SW 1271 (cell line): ENCODE measurements at places on chromosomes 16 and 17.

- DNase-seq: no peak
Measured at GRCh38 chr17:28384281-28385036, 13.0 kb downstream of the SARM1 start.

GRCh38 chr16:80084163-80084562 is 456.6 kb upstream of the DYNLRB2 start:
- no peak for DNase-seq

DNA sequence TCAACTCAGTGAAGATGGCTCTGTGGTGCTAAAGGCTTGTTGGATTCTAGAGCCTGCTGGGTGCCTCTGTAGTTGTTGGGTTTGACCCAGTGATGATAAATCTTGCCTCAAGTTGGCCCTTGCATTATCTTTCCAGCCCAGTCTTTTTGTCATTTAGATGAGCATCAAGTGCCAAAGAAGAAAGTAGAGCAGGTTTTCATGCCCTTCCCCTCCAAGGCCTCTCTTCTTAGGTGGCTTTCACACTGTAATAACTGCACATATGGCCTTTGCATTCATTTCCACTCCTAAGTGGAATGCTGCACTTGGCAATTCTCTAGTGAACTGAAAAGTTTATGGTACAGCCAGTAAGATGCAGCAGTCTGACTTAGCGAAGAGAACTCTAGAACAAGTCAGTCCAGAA is 165.1 kb downstream of the PHKB start:
- no peak for DNase-seq

DNA sequence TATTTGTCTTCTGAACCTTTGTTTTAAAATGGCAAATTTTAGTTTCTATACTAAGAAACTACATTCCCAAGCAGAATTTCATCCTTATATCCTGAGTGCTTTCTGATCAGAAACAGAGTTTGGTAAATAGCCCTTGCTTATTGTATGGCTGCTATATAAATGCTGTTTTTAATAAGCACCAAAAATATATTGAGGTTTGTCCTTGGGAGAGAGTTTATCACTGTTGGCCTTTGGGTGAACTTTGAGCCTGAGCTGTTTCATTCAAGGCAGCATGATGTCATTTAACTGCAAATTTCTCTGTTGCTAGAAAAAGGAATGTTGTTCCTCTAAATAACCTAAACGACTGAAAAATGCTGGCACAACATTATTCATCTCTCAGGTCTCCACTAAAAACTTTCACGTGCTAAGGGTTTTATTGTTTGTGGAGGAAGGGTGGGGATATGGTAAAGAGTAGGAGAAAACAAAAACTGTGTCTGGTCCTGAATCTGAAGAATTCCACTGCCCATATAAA is 334.3 kb upstream of the TBX2 start:
- DNase-seq: peak; percentile 6

DNA sequence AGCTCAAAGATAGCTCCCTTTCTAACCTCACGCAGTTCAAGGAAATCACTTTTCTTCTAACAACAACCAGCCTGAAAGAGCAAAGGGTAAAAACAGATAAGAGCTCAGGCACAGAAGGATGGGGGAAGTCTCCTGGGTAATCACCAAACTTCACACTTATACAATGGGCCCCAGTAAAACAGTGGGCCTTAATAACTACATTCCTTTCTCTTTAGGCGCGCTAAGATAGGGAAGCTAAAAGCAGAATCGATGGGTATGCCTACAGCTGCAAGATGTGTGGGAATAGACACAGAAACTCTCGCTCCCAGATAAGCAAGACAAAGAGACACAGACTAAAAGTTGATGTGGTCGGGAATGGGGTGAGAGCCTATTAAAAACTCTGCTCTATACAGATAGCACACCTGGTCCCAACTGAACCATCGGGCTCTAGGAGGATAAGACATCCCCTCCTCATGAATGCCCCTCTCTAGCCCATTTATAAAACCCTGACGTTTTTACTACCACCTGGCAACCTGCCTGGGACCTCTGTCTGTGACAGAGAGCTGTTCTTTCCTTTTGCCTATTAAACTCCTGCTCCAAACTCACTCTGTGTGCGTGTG is 826 bp downstream of the LYZL6 start:
- no peak for DNase-seq

GRCh38 chr16:88759245-88759975 is 25.6 kb downstream of the PIEZO1 start:
- no peak for DNase-seq

DNA sequence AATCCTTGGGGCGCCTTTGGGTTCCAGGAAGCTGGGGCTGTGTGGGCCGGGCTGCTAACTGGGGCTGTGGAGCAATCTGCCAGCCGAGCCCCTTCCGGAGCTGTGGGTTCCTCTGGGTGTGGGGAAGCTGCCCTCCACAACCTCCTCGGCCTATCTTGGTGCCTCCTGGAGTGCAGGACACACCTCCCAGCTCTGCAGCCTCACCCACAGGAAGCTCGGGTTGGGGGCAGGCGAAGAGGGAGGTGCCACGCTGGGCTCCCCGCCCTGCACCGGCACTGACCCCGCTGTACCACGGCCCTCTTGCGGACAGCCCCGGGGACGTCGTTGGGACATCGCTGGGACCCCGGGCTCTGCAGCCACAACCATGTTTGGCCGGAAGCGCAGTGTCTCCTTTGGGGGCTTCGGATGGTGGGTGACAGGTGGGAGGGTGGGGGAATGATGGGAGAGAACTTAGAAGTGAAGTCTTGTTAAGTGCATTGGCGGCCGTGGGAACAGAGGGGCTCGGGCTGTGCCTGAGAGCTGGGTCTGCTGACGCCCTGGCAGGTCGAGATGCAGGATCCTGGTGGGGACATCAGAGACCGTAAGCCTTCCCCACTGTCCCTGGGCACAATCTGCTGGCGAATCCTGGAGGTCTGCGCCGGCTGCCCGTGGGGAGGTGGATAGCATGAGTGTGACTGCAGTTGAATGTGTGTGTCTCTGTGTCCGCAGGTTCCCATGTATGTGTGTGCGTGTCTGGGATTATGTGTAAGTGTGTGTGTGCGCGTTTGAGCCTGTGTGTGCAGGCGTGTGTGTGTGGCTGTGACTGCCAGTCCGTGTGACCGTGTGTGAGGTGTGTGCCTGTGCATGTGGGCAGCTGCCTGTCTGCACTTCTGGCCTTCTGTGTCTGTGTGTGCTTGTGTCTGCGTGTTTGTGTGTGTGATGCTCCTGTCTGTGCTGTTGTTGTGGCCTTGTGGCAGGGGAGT is at the start of gene RAP1GAP2:
Gene RAP1GAP2 (plus strand): TSS at position 275 of the 962 bp plus-strand sequence. CDS start 90 bp downstream, at position 365.
- DNase-seq: no peak

DNA sequence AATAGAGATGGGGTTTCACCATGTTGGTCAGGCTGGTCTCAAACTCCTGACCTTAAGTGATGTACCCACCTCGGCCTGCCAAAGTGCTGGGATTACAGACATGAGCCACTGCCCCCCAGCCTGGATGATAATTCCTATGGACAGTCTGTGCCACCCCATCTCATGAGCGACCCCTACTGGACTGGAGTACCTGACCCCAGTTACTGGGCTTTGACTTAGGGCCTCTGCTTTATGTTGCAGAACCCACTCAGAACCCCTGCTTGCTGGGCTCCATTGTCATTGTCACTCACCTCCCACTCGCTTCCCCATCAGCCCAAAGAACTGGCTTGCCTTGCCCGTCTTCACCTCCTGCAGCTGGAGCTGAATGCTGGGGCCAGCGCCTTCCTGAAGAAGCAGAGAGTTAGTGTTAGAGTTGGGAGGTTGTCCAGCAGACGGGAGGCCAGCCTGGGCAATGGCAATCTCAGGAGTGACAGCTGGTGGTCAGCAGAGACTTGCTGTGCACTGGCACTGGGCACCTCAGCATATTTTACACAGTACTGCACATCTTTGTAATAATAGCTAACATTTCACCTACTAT is 4.0 kb downstream of the TAC4 start:
- DNase-seq: no peak

DNA sequence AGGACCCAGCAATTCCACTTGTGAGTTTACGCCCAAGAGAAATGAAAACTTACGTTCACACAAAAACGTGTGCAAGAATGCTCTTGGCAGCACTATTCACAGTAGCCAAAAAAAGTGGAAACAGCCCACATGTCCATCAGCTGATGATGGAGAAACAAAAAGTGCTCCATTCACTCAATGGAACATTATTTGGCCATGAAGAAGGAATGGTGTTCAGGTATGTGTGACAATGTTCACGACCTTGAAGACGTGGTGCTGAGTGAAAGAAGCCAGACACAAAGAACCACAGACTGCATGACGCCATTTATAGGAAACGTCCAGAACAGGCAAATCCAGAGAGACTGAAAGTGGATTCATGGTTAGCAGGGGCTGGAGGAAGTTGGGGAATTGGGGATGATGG is 84.9 kb downstream of the ZDHHC7 start:
- no peak for DNase-seq

GRCh38 chr16:77306075-77306474 is 106.9 kb downstream of the SYCE1L start:
- DNase-seq: no peak

GRCh38 chr16:63365649-63366304 is 1329.5 kb upstream of the CDH8 start:
- DNase-seq: no peak

DNA sequence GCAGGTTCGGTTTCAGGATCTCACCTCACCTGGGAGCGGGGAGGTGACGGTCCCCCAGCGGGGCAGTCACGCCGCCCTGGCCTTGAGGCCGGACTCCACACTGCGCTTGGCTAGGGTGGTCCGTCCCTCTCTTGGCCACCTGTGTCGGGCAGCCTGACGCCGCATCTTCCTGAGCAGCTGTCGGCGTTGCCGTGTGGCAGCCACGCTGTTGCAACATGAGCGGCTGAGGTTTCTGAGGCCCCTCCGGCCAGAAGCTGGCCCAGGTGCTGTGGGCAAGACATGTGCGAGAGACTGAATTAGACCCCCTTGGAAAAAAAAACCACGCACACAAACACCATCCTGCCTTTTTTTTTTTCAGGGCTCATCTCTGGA is 49.2 kb downstream of the IRF8 start:
- no peak for DNase-seq

- peak; percentile 69 for DNase-seq
Measured at GRCh38 chr16:19113577-19114358, at the start of gene ITPRIPL2. Gene ITPRIPL2 (plus strand): TSS chr16:19113964. CDS start chr16:19114462, 498 bp downstream.

- DNase-seq: no peak
Measured at GRCh38 chr16:86965840-86966550, 351.2 kb downstream of the C16orf95 start.

DNA sequence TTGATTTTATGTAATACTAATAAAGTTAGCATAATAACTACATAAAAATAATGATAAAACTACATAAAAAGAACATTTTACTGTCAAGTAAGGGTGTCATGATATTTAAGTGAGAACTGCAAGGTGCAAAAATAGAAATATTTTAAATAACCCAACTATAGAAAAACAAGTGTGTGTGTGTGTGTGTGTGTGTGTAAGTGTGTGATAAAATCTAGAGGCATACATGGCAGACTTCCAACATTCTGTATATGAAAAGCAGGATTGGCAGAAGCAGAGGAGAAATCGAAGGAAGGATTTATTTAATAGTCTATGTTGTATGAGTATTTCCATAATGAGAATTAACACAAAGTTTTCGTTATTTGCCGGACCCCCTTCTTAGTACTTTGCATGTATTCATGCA is 334.1 kb downstream of the KCNJ2 start:
- no peak for DNase-seq

DNA sequence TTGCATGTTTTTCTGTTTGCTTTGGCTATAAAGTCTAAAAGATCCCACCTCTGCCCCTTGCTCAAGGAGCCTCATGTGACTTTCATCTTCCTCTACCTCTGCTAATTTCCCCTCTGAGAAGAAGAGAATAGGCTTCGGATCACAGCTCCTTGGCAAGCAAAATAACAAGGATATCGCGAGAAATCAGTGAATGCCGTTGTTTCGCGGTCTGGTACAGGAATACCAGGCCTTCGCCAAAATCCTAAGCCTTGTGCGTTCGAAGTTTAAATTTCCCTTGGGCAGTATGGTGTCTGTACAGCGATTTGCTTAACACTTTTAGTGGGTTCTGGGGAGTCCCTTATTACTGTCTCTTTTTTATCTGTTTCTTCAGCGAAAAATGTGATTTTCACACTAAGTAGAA is 142.3 kb downstream of the IRF8 start:
- no peak for DNase-seq

DNA sequence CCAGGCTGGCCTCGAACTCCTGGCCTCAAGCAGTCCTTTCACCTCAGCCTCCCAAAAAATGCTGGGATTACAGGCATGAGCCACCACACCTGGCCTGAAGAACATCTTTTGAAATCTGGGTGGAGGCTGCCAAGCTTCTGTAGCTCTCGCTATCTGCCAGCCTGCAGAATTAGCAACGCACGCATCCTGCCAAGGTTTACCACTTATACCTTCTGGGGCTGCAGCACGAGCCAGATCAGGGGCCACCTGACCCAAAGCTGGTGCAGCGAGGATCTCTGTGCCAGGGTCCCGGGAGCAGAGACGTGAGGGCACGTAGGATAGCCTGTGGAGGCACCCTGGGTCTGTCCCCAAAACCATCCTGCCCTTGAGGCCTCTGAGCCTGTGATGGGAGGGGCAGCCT is 22.2 kb downstream of the SLC38A8 start:
- DNase-seq: no peak

GRCh38 chr17:68776451-68776850 is 175.3 kb upstream of the FAM20A start:
- DNase-seq: no peak

GRCh38 chr16:28930652-28931051 is 1.1 kb upstream of the CD19 start:
- DNase-seq: no peak

DNA sequence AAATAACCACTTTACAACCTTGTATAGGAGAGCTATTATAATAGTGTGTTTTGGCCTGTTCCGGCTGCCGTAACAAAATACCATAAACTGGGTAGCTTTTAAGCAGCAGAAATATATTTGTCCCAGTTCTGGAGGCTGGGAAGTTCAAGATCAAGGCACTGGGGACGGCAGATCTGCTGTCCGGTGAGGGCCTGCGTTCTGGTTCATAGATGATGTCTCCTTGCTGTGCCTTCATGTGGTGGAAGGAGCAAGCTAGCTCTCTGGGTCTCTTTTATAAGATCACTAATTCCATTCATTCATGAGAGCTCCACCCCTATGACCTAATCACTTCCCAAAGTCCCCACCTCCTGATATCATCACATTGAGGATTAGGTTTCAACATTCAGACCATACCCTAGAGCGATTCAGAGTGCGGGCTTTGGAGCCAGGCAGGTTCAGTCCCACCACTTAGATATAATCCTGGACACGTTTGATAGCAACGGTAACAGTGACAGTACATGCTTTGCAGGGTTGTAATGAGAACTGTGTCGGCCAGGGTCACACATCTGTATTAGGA is 76.2 kb upstream of the ZFHX3 start:
- no peak for DNase-seq

GRCh38 chr16:24282141-24282540 is 26.0 kb downstream of the CACNG3 start:
- DNase-seq: no peak

DNA sequence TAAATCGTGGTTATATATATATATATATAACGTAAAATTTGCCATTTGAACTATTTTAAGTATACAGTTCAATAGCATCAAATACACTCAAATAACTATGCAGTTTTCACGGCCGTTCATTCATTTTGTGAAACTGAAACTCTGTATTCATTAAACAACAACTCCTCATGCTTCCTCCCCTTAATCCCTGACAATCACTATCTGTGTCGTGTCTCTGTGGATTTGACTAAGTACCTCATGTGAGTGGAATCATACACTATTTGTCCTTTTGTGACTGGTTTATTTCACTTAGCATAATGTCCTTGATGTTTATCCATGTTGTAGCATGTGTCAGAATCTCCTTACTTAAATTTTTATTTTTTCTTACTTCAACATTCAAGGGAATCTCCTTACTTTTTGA is 2.8 kb downstream of the CCL23 start:
- no peak for DNase-seq

GRCh38 chr16:68342620-68343019 is 31.8 kb downstream of the PRMT7 start:
- no peak for DNase-seq

- DNase-seq: no peak
Measured at GRCh38 chr17:82808006-82808405, 31.8 kb downstream of the ZNF750 start.
